H4 (cell line): ENCODE measurements at places on chromosomes 13 and 19.

GRCh38 chr13:21673789-21674489 is 3.1 kb downstream of the FGF9 start:
- no peak for DNase-seq

DNA sequence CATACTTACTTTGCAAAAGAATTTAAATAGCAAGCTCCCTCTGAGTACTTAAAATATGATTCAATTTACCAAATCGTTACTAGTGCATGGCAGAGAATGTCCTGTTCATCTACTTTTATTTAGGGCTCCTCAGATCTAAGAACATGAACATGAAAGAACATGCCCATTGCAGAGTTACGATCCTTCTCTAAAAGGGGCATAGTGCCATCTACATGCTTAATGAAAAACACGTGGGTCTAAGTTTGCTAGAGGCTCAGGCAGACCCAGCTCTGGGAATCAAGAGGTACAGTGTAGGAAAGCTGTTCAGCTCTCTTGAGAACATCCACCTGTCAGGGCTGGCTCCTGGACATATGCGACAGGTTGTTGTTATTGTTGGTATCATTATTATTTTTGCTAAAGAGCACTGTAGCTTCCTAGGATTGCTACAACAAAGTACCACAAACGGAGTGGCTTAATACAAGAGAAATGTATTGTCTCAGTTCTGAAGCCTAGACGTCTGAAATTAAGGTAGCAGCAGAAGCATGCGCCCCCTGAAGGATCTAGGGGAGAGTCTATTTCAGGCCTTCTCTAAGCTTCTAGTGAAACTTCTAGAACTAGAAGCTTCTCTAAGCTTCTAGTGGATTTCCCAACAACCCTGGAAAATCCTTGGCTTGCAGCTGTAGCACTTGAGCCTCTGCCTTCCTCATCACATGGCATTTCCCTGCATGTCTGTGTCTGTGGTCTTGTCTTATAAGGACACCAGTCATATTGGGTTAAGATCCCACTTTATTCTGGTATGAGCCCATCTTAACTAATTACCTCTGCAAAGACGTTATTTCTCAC is 133.9 kb downstream of the DCT start:
- DNase-seq, result peak; percentile 9

DNA sequence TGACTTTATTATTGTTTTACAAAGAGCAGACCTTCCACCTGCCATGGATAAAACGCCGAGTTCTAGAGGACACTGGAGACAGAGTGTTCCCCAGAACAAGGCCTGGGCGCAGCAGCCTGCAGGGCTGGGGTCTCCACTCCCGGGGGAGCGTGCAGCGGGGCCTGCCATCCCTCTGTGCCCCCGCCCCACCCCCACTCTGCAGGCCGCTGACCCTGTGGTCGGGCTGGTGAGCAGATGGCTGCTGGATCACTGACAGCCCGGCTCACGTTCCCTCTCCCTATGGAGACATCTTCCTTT is 8.6 kb upstream of the PTBP1 start:
- no peak for DNase-seq

DNA sequence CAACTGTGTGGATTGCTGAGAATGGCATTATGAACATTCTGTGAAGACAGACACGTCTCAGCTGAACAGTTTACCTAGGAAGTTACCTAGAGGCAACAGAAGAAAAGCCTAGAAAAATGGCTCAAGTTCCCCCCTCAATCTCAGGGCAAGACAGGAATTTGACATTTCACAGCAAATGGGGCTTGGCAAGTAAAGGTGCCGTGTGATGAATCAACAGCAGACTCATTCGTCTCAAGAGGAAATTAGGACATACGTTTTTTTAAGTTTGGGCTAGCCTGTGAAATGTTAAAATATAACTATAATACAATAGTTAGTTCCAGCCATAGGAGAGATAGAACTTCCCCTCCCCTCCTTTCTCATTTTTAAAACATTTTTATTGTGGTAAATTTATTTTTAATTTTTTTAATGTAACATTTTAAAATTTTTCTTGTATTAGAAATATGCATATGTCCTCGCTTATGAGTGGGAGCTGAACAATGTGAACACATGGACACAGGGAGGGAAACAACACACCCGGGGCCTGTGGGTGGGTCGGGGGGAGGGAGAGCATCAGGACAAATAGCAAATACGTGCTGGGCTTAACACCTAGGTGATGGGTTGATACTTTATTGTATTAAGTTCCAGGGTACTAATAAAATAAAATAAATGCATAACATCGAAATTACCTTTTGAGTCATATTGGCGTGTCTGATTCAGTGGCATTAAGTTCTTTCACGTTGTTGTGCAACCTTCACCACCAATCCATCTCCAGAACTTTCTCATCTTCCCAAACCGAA is 116.0 kb downstream of the COL4A2 start:
- no peak for DNase-seq

DNA sequence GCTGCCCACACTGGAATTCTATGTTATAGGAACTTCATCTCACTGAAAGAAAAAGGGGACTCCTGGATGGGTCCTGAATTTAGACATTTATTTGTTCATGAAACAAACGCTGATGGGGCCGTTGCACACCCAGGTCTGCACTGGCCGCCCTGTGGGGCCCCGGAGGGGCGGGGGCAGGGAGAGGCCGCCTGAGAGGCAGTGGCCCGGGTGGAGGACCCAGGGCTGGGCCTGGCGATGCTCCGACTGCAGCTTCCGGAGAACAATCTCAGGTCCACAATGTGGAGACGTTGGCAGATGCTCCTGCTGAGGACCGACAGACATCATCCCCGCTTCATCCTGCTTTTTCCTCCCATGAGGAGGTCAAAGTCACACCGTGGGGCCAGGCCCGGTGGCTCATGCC is 16.3 kb upstream of the PTBP1 start:
- no peak for DNase-seq
